AG20443 (cell line): ENCODE measurements at places on chromosomes 3 and 15.

DNA sequence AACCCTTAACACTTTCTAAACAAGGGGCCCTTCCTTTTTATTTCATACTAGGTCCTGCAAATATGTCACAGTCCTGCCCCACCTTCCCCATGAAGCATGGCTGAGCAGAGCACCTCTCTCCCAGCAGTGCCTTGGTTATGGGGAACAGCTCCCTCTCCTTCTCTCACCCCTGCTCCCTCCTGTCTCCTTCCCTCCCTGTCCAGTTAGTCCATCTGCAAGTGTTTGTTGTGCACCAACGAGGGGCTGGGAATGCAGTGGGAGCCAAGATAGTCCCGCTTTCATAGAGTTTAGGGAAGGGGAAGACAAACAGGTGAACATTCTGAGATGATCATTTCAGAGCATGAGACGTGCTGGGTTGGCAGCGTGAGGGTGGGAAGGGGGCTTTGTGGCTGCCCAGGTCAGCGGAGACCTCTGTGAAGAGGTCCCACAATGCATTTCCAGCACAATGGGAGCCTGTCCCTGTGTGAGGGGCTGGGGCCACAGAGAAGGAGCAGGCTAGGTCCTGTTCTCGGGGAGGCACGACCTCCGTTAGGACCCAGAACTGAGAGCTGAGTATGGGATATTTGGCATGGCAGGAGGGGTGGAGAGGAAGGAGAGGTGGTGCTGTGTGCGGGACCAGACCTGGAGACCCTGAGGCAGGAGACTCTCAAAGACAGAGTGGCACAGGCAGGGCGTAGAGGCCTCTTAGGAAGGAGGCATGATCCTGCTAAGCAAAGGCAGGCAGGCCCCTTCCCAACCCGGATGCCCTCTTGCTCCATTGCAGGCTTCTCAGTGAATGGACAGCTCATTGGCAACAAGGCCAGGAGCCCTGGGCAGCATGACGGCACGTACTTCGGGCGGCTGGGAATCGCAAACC, 5.5 kb upstream of the ITIH3 start:
- no peak for DNase-seq

DNA sequence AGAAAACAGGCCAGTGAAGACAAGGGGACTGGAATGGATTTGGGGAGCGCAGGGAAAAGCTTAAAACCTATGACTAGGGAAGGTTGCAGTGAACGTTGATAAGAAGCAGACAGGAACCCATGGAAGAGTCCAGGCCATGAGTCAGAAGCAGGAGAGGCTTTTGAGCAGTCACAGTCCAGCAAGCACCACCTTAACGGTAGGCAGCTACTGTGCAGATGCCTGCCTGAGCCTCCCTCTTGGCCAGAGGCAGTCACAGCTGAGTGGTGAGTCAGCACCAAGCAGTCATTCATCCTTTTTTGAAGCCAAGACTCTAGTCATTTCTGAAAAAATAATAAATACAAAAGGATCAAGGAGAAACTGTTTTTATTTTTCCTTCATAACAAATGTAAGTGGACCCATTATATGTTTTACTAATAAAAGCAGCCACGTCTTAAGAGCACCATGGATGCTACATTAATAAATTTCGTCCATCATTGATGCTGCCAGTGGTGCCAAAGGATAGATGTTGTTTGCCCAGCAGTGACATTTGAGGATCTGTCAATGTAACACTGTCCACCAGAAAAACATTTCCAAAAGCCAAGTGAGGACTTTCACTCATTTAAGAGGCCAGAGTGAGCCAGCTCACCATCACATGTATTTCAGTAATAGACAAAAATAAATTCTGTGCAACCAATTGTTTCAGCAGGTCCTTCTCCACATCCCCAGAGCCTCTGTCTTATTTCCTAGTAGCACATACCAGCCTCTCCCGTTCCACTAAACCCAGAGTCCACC, 42.1 kb upstream of the ACTC1 start:
- DNase-seq = peak; percentile 78

GRCh38 chr15:77773903-77774302, 141.2 kb upstream of the LINGO1 start:
- no peak for DNase-seq

- DNase-seq = no peak
Observed at GRCh38 chr3:149356044-149356592, 21.3 kb downstream of the TM4SF1 start.

GRCh38 chr3:171874251-171874681, 31.1 kb downstream of the TMEM212 start:
- peak; percentile 75 for DNase-seq

DNA sequence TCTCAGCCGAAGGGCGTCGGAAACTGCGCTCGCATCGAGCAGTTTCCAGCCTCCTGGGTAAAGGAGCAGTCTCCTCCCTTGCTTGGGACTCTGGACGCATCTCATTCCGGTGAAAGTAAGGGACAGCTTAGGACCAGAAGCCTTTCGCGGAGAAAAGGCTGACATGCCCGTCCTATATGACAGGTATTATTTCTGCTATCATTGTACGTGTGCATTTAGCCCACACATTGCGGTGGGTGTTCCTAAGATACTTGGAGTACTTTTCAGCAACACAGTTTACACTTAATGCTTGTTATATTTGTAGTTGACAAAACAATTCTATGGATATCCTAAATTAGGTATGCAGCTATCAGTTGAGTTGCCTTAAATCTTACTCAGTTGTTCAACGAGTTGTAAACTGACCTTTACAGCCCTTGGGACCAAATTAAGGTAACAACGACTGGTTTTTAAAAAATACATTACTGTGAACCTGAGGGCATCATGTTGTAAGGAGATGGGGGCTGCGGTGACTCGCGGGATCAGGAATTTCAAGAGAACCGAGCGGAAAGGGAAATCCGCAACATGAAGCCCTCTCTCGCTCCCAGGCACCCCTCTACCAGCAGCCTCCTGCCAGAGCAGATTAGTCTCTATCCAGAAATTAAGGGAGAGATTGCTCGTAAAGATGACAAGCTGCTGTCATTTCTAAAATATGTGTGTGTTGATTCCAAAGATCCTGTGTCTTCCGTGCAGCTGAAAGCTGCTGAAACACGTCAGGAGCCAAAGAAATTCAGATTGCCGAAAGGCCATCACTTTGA, 632 bp upstream of the COPS2 start:
- DNase-seq = peak; percentile 29

- no peak for DNase-seq
Observed at GRCh38 chr15:63605816-63606215, 8.6 kb downstream of the FBXL22 start.

DNA sequence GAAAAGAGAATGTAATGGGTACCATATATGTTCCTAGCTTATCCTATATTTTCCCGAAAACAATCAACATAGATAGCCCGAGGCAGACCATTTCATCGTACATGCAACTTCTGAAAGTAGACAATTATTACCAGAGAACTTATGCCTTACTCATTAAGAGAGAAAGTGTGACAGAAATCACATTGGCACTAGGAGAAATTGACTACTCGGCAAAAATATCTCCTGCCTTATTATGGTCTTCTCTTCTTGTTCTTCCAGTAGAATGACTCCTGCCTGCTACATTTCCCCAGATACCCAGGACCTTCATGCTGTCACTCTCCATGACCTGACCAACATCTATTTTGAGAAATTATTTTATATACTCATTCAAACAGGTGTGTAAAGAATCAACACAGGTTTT, 1015.7 kb downstream of the TUSC7 start:
- no peak for DNase-seq

GRCh38 chr3:52236424-52236886, 2.5 kb downstream of the TWF2 start:
- DNase-seq = no peak

GRCh38 chr3:89859757-89860156, 752.3 kb downstream of the EPHA3 start:
- DNase-seq = no peak

- DNase-seq = no peak
Observed at GRCh38 chr15:99257107-99257750, 5.9 kb downstream of the LRRC28 start.

DNA sequence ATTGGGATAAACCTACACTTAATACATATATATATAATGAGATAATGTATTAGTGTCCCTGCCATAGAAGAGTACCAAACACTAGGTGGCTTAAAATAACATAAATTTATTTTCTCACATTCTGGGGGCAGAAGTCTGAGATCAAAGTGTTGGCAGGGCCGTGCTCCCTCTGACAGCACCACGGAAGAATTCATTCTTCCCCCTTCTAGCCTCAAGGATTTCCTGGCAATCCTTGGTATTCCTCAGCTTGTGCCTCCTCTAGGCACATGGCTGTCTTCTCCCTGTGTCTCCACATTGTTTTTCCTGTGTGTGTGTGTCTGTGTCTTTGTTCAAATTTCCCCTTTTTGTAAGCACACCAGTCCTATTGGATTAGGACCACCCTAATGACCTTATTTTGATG, 115.2 kb upstream of the AGBL1 start:
- no peak for DNase-seq

GRCh38 chr3:36221975-36222374, 158.3 kb upstream of the STAC start:
- no peak for DNase-seq

DNA sequence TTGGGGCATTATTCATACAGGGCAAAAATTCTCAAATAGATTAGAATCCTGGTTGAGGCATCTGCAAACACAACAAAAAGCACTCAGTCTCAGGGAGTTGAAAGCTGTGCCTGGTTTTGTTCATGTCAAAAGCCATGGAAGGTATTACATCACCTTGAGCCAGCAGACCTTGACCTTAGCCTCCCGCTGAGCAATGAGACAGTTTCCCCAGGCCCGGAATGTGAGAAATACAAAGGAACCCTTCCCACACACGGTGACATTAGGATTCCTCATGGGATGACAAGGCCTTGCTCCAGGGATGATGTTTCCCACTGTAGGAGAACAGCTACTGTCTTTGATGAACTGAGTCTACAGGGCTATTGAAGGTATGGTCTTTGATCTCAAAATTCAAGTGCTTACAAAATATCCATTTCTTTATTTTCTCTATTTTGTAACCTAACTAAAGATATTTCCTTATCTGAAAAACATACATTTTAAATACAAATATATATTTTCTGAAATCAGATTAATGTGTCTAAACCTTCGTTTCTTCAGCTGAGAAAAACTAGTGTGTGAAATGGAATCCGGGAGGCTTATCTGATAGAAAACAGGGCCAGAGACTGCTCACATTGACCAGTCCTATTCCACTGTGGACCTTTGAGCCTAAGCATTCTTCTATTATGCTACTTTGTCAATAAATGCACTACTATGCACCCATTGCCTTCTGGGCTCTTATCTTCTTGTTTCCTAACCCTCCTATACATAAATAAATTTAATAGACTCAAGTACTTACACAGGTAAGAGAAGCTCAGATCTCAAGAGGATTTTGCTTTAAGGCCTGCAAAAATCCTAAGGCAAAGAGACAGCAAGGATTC, 298.2 kb downstream of the KBTBD8 start:
- DNase-seq = no peak

GRCh38 chr3:154786724-154787123, 293.4 kb upstream of the MME start:
- DNase-seq = no peak

- peak; percentile 56 for DNase-seq
Observed at GRCh38 chr3:15361494-15362214, 29.3 kb upstream of the SH3BP5 start.

DNA sequence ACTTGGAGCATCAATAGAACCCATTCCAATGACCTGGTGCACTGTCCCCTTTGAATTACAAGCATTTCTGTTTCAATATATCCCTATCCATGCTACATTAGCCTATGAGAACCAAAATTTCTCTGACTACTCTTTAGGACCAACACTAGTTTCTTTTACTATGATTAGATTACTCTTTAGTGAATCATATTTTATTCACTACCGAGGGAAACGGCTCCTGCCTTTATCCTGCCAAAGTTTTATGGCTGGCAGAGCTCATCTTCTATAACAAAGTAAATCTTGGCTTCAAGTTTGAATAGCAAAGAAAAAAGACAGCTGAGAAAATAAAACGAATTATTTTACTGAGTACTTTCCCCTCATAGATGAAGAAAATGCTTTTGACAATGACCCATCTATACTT, 120.9 kb downstream of the SLC9A9 start:
- no peak for DNase-seq

- DNase-seq = no peak
Observed at GRCh38 chr15:48974882-48975281, 11.2 kb upstream of the SHC4 start.

DNA sequence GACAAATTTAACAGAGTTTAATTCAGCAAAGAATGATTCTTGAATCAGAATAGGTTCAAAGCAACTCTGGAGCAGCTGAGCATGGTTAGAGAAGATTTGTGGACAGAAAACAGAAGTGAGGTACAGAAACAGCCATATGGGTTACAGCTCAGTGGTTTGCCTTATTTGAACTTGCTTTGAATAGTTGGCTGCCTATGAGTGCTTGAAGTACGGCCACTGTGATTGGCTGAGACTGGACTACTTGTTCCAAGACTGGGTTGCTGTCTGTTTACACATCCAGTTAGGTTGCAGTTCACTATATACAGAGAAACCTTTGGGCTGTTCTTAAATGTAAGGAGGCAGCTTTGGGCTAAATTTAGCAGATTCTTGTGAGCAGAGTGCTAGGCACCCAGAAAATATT, 79.4 kb upstream of the CADPS start:
- no peak for DNase-seq

GRCh38 chr3:128128251-128128650, 4.6 kb upstream of the RUVBL1 start:
- DNase-seq = no peak

- no peak for DNase-seq
Observed at GRCh38 chr15:32657941-32658340, 16.4 kb downstream of the SCG5 start.

DNA sequence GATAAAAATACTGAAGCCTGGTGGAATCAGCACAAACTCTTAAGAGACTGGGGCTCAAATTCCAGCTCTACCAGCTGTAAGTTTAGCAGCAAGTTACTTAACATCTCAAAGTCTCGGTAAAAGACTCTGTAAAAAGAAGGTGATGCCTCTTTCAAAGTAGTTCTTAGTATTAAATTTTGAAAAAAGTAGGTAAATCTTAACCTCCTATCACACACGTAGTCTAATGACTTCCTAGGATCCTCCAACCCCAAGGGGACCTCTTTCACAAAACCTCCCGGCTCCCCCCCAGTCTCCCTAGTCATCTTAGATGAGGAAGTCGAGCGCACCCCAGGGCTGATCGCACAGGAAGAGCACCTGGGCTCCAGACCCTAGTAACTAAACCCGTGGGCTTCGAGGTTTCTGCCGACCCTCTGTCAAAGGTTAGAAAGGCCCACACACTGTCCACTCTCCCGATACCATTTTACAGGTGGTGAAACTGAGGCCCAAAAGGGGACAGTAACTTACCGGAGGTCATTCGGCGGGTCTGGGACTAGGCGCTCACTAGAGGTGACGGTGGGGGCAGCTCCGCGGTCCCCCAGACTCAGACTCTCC, 427 bp downstream of the MBD4 start:
- peak; percentile 19 for DNase-seq

DNA sequence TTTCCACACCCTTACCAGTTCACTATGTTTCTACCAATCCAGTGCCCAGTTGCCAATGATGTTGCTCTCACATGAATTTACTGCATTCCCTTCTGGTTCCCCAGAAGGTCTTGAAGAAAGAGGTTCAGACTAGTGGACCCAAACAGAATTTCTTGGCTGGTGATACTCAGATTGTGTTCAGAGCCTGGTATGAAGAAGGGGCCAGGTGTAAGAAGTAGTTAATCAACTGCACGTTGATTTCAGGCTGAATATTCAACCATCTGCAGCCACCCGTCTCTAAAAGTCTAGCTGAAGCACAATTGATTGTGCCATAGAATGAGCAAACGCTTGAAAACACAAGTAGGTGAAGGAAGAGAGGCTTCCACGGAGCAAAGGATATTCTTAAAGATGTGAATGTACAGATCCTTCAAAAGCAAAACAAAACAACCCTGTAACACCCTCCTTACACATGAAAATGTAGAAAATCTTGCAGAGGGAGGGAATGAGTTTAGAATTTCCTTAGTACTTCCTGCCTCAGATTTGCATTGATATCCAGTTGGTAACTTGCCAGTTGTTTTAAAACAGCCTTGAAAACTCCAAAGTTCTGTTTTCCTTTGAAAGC, 4.7 kb downstream of the RBMS3 start:
- DNase-seq = no peak
